ENCODE measurements at places on chromosomes 16 and 17.

DNA sequence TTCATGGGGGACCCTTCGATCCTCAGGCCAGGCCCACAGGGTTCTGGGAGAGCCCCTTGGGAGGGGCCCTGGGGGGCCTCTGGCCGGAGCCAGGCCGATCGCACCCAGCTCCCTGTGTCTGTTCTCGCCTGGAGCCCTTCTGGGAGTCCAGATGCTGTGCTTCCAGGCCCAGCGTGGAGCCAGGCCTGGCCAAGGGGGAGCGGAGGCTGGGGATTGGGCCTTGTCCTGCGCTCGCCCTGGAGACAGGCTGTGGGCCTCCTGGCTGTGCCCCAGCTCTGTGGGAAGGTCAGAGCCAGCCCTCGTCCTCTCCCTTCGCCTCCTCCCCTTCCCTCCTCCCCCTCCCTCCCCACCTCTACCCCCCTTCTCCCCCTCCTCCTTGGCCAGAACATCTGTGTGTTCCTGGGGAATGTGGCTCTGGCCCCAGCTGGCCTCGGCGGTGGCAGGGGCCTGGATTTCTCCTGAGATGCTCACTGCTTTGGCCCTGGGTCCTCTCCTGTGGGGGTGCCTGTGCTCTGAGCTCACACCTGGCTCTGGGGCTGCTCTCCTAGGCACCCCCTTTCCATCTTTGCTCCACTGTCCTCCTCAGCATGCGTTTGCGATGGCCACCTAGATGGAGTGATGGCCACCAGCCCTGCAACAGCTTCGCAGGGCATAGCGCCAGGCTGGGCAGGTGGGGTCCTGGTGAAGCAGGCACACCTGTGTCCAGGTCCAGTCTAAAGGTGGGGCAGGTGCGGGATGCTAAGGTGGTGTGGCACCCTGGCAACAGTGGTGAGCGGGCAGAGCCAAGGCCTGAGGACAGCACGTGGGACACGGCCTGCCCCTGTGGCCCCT is 90.6 kb upstream of the CIBAR2 start:
- no peak for DNase-seq

DNA sequence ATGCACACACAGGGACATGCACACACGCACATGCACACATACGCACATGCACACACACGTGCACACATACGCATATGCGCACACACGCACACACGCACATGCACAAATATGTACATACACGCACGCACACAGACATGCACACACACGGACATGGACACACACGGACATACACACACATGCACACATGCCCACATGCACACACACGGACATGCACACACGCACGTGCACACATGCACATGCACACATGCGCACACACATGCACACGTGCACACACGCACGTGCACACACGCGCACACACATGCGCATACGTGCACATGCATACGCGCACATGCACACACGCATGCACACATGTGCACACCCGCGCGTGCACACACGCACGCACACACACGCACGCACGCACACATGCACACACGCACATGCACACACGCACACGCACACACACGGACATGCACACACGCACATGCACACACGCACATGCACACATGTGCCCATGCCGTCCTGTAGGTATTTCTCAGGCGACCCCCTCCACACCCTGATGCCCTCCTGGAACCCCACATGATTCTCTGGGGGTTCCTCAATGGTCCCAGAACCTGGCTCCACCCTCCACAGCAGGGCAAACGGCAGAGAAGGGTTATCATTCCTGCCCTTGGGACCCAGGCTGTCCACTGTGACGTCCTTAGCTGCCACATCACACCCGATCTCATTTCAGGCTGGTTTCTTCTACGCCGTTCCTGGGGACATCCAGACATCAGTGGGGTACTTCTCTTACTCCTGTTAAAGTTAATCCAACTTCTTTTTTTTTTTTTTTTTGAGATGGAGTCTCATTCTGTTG is 9.6 kb upstream of the RBFOX3 start:
- no peak for DNase-seq

DNA sequence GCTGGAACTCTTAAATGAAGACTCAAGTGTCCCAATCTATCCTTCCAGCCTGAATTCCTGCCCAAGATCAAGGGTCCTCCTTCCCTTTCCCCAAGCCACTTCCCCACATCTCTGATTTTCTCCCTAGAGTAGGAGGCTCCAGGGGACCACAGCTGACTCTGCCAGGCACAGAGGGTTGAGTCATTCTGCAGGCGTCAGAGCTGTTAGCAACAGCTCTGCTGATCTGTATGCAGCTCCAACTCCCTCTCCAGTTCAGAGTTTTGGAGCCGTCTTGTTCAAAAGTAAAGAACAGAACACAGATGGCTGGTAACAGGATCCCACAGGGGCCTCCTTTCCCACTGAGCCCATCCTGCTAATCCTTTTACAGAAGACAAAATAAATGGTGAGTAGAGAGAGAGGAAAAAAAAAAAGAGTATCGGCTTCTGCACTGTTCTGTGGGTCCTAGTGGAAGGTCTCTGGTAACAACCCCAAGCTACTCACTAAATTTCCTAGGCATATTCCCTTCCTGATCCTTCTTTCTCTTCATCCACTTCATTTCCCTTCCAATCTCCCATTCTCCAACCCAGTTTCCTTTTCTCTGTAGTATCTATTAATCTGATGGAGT is 13.4 kb upstream of the TAOK1 start:
- no peak for DNase-seq

DNA sequence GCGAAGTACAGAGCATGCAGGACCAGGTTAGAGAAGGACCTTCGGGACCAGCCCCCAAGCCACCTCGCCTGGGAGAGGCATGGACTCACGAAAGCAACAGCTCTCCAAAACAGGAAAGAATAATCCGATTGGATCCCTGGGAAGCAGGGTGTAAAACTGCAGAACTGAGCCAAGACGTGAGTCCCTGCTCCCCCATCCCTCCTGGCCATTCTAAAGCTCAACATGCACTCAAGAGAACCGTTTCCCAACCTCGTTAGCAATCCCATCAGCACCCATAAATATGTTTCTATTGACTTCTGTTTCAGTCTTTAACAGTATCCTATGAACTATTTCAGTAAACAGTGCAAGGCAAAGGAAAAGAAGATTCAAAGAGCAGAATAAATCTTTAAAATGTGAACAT is 167.0 kb downstream of the COPRS start:
- no peak for DNase-seq

DNA sequence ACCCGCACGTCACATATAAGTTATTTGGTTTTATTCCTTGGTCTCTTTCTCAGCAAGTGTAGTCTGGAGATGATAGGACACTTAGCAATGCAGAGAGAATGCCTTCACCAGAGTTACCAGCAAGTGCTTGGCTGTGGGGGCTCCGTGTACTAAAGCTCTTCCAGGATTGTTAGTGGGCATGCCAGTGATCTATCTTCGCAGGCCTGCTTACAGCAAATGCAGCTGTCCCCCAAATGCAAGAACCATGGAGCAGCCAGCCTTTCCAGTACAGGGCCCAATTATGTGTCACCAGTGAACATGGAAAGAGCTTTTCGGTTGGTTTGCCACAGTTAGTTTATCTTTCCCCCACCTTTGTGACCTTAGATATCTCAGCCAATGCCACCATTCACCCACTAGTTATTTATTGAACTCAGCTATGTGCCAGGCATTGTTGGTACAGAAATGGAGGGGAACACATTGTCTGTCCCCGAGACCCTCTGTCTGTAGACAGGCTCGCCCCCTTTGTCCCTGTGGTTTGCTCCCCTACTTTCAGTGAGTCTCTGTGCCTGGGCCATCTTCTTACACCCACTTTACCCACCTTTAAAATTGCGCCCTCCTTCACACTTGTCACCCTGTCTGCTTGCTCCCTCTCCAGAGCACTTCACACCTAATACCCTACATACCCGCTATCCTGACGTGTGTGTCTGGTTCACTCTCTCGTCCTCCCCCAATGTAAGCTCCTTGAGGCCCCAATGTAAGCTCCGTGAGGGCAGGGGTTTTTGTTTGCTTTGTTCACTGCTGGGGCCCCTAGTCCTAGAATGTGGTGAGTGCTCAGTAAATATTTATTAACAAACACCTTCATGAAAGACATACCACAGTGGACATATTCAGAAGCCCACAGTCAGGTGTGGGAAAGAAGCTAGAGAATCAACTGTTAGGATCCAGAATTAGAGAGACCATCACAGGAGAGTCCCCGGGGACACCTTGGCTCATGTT is 13.3 kb downstream of the USP10 start:
- DNase-seq: no peak

DNA sequence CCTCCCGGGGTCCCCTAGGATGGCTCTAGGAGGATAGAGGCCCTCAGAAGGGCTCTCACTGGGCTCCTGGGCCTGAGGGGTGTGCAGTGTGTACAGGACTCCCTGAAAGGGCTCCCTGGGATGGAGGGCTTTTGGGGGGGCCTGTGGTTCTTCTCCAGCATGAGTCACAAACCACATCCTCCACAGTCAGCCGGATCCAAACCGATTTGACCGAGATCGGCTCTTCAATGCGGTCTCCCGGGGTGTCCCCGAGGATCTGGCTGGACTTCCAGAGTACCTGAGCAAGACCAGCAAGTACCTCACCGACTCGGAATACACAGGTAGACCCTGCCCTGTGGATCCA is 4.5 kb downstream of the TRPV2 start:
- DNase-seq: peak; percentile 39

DNA sequence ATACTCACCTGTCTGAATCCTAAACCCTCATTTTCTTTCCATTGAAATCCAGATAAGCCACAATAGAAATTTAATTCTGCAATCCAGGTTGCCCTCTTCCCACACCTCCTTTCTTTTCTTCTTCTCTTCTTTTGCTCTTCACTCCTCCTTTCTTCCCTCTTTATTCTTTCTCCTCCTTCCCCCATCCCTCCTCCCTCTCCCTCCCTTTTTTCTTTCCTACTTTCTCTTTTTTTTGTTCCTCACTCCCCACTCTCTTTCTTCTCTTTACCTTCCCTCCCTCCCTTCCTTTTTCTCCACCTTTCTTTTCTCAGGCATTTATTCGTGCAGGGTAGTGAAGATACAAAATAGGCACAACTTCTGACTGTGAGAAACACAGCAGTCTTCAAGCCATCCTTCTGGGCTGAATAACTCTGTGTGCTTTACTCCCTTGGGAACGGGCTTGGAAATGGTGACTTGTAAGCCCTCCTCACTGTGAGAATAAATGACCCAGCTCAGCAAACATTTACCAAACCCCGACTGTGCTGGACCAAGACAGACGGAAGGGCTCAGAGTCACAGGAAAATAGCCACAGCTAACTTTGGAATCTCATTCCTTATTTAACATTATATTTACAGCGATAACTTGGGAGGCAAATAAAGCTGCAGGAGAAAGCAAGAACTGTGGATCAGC is 140.8 kb downstream of the HAPSTR1 start:
- DNase-seq: no peak

DNA sequence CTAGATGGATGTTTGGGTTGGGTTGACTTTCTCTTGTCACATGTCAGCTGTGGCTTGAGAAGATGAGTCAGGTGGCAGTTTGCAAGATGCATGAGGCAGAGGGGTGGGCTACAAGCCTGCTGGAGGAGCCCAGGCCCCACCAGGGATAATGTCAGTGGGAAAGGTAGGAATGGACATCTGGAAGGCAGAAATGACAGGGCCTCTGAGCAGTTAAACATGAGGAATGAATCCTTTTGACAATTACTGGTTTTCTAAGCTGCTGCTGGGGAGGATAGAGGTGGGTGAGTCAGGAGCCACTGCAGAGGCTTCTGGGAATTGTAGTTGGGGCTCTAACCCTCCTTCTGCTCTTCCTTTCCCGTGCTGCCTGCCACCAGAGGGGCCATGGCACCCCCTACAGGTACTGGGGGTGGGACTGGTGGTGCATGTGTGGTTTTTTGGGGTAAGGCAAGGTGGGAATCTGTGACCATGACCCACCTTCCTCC is 15.7 kb downstream of the SLC52A1 start:
- peak; percentile 6 for DNase-seq

Measured in bone marrow (tissue), 2 donors.